ENCODE measurements at places on chromosomes 5 and 9. TPM values are rescaled to one million over a fixed set of nuclear protein-coding genes. Genes with fewer than 3 reads are reported as not detected.

DNA sequence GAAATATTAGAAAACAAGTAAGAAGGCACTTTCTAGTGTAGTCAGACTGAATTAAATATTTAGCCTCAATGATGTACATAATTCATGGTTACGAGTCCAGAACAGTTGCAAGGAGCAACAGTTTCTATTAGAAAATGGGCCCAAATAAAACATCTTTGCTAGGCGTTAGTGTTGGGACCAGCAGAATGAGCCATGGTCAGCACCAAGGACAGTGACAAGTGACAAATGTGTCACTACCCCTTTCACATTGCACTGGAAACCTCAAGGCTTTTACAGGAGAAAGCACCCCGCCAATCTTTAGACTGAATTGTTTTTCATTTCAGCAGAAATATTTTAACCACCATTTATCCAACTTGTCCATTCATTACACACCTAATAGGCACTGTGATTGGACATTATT, 301.3 kb upstream of the ADCY2 start:
- DNase-seq, result no peak

DNA sequence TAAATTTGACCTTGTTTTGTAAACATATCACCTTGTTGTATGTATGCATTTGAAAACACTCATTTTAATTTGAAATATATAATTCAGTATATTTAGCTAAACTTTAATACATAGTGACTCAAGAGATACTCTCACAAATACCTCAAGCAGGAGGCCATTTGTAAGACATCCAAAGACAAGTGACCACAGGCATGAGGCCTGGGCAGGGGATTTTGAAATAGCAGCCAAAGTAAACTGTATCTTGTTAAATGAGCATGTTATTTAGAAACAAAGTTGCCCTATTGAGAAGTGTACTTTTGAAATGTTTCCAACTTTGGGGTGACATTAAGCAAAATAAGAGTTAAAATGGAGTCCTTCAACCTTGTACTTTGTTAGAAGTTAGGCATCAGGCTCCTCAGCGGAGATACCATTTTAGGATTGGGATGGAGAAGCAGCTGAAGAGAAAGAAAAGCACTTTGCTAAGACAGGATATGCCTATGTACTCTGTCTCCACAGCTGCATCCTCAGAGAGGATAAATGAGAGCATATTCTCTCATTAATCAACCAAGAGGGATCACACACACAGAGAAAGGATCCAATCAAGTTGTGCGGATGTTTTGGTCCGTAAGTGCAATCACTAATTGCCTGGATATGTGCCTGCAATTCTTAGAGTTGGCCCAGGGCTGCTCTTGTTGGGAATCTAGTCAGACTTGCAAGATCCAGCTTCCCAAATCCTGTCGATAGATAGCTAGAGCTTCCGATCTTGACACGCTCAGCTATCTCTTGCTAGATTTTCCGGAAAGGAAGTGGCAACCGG, 157.5 kb upstream of the HAPLN1 start:
- DNase-seq, result no peak

DNA sequence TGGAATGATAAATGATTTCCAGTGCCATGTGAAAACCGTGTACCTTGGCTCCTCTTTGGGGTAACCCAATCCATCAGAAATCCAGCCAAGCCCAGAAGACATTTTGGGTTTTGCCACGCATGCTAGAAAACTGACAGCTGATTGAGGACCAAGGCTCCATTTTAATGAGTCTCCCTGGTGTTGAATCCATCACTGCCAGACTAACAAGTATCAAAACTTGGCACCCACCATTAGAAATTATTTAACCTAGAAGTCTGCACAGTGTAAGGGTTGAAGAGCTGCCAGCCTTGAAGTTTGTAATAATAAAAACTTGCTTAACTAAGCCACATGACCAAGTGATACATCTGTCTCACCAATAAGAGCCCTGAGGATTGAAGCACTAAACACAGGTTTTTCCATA, 369.9 kb downstream of the DNAH5 start:
- no peak for DNase-seq

Gene SPATA31A3
- not detected for total RNA-seq

Gene CCL21
- total RNA-seq, result 29.1 TPM
